ENCODE measurements at places on chromosomes 3 and 15. TPM values are rescaled to one million over a fixed set of nuclear protein-coding genes. Genes with fewer than 3 reads are reported as not detected.

- H3K27me3 ChIP-seq = no peaks in the 10 kb centered on the region
- DNase-seq = no peak
- H3K36me3 ChIP-seq = no peaks in the 10 kb centered on the region
- no peak overlapping the region for H3K27ac ChIP-seq
Observed at GRCh38 chr15:49330166-49330565, 92.9 kb upstream of the FGF7 start.

DNA sequence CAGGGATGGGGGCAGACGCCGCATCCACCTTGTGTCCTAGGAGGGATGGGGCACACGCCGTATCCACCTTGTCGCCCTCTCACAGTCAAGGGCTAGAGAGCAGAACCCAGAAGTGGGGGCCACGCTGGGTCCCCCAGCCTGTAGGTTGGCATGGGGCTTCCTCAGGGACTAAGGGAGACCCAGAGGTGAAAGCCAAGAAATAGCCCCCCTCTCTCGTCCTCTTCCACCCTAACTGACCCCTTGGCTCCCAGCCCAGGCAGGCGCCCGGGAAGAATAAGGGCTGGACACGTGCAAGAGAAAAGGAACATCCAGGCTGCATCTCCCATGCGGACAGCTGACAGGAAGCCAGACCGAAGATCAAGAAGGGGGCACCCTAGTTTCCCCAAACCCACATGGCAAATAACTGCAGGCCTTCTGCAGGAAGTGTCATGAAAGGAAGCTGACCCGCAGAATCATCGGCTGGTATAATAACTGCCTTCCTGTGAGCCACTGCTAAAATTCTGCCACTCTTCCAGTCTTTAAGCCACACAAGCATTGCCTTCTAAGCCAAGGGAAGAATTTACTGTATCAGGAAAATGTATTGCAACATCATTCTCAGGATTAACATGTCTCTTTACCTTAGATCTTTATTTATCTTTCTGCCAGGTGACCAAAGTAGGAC is 38.5 kb upstream of the TFRC start:
- H3K4me3 ChIP-seq = no peak overlapping the region
- no peak overlapping the region for H3K27ac ChIP-seq
- DNase-seq = peak; percentile 31
- no peaks in the 10 kb centered on the region for H3K27me3 ChIP-seq
- no peaks in the 10 kb centered on the region for H3K36me3 ChIP-seq
- peaks cover 14% of the 10 kb centered on the region for H3K4me1 ChIP-seq

GRCh38 chr3:114393367-114394072 is 99.7 kb downstream of the TIGIT start:
- DNase-seq = no peak
- H3K27me3 ChIP-seq = no peaks in the 10 kb centered on the region
- H3K4me1 ChIP-seq = no peaks in the 10 kb centered on the region
- no peak overlapping the region for H3K27ac ChIP-seq
- no peak overlapping the region for H3K4me3 ChIP-seq
- no peaks in the 10 kb centered on the region for H3K36me3 ChIP-seq

VPS13C gene
- 149 TPM for total RNA-seq

KBTBD8 gene
- total RNA-seq = 3.4 TPM

PEX5L gene
- total RNA-seq = 16.4 TPM
